NB4 (cell line): ENCODE measurements at places on chromosomes 4 and X.

GRCh38 chr4:141410839-141411238, 190.1 kb downstream of the ZNF330 start:
- DNase-seq, result no peak

GRCh38 chr4:185204238-185204910, 574 bp upstream of the CFAP97 start:
- DNase-seq, result peak; percentile 31

- DNase-seq, result no peak
Observed at GRCh38 chr4:38682336-38682735, 18.3 kb downstream of the KLF3 start.

GRCh38 chrX:24023972-24024669, 2.9 kb downstream of the KLHL15 start:
- peak; percentile 37 for DNase-seq

DNA sequence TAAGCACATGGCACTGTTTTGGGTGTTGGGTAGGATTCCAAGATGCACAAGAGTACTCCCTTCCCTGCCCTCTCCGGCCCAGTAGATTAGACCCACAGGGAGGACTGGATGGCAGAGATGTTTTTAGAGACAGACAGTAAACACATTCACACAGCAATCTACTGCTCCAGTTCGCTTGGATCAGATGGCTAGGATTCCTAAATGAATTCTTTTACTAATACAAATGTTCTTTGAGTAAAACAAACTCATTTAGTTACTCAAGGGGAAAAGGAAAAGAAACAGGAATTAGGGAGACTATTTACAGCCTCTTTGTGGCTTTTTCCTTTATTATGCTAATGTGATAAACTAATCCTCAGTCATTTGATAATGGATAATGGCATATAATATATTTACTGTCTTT, 5.9 kb downstream of the SNX25 start:
- no peak for DNase-seq

DNA sequence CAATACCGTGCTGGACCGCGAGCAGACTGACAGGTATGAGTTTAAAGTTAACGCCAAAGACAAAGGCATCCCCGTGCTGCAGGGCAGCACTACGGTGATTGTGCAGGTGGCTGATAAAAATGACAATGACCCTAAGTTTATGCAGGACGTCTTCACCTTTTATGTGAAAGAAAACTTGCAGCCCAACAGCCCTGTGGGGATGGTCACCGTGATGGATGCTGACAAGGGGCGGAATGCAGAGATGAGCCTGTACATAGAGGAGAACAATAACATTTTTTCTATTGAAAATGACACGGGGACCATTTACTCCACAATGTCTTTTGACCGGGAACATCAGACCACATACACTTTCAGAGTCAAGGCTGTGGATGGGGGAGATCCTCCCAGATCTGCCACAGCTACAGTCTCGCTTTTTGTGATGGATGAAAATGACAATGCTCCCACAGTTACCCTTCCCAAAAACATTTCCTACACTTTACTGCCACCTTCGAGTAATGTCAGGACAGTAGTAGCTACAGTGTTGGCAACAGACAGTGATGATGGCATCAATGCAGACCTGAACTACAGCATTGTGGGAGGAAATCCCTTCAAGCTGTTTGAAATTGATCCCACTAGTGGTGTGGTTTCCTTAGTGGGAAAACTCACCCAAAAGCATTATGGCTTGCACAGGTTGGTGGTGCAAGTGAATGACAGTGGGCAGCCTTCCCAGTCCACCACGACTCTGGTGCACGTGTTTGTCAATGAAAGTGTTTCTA, 3.2 kb downstream of the PCDH7 start:
- no peak for DNase-seq

DNA sequence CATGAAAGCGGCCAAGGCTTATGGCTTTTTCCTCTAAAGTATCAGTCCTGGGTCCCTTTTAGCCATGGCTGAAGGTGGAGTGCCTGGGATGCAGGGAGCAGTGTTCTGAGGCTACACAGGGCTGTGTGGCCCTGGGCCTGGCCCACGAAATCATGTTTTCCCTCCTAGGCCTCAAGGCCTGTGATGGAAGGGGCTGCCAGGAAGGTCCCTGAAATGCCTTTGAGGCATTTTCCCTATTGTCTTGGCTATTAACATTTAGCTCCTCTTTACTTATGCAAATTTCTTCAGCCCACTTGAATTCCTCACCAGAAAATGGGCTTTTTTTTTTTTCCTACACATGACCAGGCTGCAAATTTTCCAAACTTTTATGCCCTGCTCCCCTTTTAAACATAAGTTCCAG, 657.0 kb downstream of the DACH2 start:
- DNase-seq, result no peak

GRCh38 chrX:47651043-47651905, 911 bp upstream of the ELK1 start:
- DNase-seq, result no peak

GRCh38 chr4:161936625-161937550, 226.9 kb downstream of the FSTL5 start:
- no peak for DNase-seq

DNA sequence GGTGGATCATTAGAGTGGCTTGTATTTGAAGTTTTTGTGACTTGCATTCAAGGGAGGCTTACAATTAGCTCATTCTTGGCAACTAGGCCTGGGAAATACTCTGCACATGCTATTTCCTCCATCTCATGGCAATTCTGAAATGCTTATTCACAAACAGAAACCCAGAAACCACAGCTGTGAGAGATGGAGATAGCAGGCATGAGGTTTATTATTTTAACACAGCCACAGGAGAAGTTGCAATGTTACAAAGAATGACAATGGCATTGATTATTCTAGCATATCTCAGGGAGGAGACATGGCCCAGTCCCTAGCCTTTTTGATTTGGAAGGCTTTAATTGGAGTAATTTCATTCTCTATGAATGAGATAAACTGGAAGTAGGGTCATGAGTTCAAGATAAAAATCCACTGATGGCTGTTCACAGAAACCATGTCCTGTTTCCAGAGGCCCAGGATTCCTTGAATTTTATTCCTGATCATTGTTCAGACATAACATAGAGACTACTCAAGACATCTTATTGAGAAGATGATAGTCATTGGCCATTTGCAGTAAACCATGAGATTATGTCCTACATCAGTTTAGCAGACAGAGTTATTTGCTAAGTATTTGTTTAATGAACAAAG, 123.9 kb downstream of the MID1 start:
- DNase-seq, result no peak

DNA sequence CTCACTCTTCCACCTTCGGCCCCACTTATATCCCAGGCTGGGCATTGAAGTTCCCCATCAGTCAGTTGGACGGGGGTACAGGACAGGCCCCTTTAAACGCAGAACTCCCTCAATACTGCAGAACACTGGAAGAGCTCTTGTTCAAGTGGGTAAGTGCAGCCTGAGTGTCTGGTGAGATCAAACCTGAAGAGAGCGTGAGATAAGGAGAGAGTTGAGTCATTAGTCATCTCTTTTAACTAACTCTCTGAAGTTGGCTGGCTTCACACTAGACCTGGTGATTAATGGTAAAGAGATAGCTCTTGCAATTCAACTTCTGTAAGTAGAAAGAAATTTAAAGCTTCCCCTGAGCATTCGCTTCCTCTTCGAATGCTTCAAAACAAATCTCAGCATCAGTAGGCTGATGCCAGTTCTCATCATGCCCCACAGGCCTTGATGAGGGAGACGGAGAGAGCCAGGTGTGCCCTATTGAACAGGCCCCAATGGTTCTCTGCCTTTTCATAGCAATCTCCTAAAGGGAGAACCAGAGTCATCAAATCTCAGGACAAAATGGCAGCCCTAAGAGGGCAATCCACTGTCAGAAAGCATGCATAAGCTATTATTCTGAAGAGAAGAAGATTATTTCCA, 41.0 kb upstream of the JADE1 start:
- DNase-seq, result no peak

DNA sequence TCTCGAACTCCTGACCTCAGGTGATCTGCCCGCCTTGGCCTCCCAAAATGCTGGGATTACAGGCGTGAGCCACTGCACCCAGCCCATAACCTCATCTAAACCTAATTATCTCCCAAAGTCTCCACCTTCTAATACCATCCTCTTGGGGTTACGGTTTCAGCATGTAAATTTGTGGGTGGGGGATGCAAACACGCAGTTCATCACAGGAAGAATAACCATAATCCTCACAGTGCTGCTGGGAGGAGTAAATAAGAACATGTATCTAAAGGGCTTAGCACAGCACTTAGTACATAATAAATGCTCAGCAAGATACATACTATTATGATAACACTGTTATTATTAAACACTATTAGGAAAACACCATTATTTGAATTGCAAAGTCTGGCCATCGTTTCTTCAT, 116.4 kb downstream of the CORIN start:
- DNase-seq, result no peak

- peak; percentile 49 for DNase-seq
Observed at GRCh38 chrX:140762061-140762460, 52.5 kb downstream of the LINC00632 start.

DNA sequence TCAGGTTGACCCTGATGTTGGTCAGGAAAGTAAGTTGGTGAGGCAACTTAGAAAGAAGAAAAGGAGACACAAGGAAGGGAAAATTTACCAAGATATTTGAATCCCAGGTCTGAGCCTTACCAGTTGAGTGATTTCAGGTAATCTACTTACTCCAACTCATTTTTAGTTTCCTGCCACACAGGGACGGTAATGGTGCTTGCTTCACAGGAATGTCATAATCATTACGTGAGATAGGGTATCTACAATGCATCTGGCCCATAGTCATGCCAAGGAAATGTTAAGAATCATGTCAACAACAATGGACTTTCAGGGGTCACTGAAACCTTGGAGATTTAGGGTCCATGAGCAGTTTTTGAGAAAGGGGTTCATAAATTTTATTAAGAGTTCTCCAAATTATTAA, 195.4 kb upstream of the HHIP start:
- DNase-seq, result no peak

- no peak for DNase-seq
Observed at GRCh38 chr4:108272986-108273385, 104.3 kb upstream of the LEF1 start.

DNA sequence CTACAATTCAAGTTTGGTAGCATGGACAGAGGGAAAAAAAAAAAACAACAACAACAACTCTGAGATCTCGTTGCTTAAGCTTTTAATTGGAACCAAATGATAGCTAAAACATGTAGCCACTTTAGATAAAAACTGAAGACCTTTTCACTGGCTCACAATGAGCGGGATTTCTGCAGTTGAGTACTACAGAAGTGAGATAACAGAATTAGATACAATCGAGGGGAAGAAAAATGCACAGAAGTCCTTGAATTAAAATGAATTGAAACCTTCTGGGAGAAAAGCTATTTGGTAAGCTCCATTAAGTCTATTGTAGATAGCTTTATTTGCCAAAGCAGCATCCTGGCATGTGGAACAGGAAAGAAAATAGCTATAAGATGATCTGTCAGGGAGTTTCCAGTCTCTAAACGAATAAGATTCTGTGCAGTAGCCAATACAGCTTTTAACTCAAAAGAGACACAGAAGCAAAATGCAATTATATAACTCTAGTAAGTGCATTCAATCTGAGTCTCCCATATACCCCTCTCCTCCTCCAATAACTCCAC, 248.5 kb downstream of the ENOX2 start:
- no peak for DNase-seq

- no peak for DNase-seq
Observed at GRCh38 chr4:143351774-143352451, 15.2 kb downstream of the GAB1 start.

GRCh38 chr4:76306882-76307659, 538 bp downstream of the STBD1 start:
- peak; percentile 76 for DNase-seq

GRCh38 chr4:81688085-81688484, 216.4 kb upstream of the RASGEF1B start:
- no peak for DNase-seq

DNA sequence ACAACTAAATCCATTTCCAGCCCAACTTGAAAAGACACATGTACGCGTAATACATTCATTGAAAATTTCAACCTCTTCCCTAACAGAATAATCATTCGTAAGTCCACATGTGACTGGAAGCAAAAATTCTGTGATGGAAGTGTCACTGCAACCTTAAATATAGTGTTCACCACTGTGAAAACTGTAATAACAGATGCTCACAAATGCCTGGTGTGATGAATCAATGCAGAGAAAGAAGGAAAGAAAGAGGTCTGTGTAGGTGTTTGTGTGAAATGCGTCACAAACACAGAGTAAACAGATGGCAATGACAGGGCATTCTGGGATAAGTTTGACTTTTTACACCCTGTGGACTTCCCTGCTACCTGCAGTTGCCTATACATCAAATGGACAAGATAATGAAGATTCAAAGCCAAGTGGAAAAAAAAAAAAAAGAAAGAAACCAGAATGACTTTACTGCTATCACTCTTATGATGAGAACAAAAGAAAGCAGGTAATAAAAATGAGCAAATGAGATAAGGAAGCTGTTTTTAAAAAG, 123.3 kb downstream of the EPHA5 start:
- no peak for DNase-seq
